Stimulated activated memory B cell treated with anti-CD40 and anti-IgM and Interleukin-4, amounts not matched to agents 10 μg/mL and 1 μg/mL and 100 μg/mL, for 72 hours (primary cell): ENCODE measurements at places on chromosomes 11 and 22.

GRCh38 chr11:73578592-73579185, 19.2 kb downstream of the FAM168A start:
- ATAC-seq = peak; percentile 56

DNA sequence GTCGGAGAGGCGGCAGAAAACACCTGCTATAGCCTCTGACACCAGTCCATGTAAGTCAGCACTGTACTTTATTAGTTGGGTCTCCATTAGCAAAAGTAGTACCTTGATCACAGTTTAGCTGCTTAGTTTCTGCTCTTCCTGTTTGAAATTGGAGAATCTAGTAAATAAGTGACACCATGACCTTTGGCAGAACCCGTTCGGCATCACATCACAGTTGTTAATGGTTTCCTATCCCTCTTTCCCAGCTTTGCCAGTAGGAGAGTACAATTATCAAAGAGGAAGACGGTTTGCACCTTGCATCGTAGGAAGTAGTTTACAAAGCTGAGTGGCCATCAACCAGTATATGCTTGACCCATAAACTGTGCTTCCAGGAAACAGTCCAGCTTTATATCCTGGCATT, 101.8 kb downstream of the TRIM44 start:
- ATAC-seq = no peak

DNA sequence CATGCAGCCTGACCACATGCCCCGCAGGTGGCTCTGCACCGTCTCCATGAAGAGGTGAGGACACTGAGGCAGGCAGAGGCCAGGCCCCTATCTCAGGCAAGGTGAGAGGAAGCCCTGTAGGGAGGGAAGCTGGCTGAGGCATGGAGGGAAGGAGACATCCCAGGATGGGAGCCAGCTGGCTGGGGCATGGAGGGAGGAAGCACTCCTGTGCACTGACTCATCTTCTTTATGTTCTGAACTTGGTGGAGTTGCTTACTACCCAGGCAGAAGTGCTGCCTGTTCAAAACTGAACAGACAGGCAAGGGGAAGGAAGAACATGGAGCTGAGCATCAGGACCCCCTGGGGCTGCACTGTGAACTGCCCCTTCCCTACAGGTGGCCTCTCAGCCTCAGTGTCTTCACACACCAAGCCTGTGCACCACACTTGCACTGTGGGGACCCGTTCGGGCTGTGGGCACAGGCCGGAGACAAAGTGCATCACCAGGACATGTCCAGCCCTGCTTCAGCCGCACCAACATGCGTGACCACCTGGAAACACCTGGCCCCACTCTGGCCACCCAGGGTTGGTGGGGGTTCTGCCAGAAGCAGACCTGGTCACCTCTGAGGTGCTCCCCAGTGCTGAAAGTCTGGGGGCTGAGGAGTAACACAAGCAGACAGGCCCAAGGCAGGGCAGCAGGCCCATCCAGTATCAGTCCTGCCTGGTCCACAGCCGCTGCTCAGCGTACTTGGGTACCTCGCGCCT, 55.5 kb downstream of the DGCR2 start:
- no peak for ATAC-seq

- ATAC-seq = no peak
Observed at GRCh38 chr11:75523811-75524664, 1.7 kb downstream of the GDPD5 start.

DNA sequence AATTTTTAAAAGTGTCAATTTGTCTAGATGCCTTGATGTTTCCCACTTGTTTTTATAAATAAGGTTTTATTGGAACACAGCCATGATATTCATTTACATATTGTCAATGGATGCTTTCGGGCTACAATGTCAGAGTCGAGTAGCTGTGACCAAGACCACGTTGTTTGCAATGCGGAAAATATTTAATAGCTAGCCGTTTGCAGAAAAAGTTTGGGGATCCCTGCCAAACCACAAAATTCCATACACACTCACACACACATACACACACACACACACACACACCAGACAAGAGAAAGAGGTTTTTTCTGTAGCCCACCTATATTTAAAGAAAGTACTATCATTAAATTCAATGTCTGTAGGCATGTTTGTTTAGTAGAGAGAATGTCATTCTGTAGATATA, 58.3 kb downstream of the TYR start:
- no peak for ATAC-seq

- no peak for ATAC-seq
Observed at GRCh38 chr22:42077486-42078125, 1.9 kb upstream of the SMDT1 start.

DNA sequence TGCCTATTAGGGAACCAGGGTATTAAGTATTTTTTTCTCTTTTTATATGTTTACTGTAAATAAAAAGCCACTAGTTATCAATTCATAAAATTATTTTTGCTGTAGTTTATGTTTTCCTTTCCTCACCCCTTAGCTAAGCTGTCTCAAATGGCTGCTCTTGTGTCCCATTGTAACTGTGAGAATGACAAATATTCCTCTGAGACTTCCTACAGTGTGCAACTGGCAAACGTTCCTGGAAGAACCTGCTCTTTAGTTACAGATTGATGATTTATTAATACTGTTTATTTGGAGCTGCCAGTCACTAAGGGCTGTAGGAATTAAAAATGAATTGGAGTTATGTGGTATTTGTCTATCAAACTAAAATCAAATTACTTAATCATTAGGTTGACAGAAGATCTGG, 675.4 kb upstream of the ARHGAP42 start:
- ATAC-seq = no peak

- no peak for ATAC-seq
Observed at GRCh38 chr11:1162491-1163311, 4.9 kb downstream of the MUC5AC start.

DNA sequence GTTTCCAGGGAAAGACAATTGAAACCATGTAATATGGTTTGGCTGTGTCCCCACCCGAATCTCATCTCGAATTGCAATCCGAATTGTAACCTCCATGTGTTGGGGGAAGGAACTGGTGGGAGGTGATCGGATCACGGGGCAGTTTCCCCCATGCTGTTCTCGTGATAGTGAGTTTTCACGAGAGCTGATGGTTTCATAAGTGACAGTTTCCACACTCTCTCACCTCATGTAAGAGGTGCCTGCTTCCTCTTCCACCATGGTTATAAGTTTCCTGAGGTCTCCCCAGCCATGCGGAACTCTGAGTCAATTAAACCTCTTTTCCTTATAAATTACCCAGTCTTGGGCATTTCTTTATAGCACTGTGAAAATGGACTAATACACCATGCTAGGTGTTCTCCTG, 148.3 kb upstream of the CADM1 start:
- no peak for ATAC-seq

DNA sequence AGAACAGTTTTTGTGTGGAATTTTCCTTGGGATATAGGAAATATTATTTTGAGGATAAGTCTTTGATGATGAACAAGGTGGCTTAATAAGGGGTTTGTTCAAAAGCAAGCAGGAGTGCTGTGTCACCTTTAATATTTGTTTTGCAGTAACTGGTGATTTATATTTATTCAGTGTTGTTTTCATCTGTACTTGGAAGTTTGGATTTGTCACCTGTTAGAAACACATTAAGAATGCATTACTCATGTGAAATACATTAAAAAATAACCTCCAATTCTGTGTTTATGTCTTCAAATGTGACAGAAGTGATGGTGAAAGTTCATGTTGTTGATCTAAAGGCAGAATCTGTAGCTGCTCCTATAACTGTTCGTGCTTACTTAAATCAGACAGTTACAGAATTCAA, 70.5 kb downstream of the DKK3 start:
- ATAC-seq = no peak

- peak; percentile 6 for ATAC-seq
Observed at GRCh38 chr11:120125024-120125423, 12.9 kb downstream of the TRIM29 start.

DNA sequence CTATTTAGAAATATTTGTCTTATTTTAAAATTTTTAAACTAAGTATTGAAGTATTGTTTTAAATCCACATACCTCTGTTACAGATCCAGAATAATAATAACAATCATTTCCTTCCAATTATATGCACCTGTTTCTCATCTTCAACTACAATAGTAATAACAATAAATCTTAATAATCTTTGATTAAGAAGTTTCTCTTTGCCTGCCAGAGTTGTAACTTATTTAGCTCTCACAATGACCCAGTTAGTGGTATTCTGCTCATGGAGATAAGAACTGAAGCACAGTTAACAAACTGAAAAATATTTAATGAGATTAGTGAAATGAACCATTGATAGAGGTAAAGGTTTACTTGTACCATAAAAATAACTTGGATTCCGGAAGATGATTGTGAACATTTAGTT, 796.3 kb downstream of the LUZP2 start:
- no peak for ATAC-seq

DNA sequence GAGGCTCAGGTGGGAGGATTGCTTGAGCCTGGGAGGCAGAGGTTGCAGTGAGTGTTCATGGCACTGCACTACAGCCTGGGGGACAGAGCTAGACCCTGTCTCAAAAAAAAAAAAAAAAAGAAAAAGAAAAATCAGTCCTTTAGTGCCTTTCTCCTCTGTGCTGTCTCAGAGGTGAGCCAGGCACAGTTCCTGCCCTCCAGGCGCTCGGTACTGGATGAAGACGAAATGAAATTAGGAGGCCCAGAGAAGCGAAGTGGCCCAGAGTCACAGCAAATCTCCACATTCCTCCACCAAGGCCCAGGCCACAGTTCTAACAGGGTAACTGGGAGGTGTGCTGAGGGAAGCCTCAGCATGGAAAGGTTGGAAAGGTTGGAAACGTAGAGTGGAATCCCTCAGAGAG, 4.9 kb downstream of the PLEKHB1 start:
- ATAC-seq = no peak

GRCh38 chr22:37043209-37043827, 8.2 kb upstream of the KCTD17 start:
- no peak for ATAC-seq

DNA sequence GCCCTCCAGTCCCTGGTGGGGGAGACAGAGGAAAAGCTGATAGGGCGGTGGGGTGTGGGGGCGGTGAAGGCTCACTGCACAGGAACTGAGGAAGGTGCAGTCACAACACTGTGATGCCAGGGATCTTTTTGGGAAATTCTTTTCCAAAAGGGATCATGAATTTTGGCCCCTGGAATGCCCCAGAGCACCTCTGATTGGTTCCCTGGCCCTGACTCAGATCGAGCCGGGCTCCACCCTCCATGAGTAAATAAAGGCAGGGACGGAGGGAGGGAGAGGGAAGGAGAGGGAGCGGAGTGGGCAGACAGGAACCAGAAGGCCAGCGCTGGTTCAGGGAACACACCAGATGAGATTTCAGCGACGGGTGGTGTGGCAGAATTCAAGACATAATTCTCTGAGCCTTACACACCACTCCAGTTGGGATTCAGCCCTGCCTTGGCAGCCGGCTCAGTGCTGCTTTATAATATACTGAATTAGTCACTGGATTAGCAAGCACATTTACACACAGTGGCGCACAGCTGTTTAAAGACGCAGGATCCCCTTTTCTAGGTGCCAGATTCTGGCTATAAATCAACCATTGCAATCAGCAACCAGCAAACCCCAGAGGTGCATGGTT, 80.3 kb downstream of the ETS1 start:
- peak; percentile 51 for ATAC-seq

GRCh38 chr22:48218889-48219420, 1456.5 kb downstream of the TBC1D22A start:
- no peak for ATAC-seq

DNA sequence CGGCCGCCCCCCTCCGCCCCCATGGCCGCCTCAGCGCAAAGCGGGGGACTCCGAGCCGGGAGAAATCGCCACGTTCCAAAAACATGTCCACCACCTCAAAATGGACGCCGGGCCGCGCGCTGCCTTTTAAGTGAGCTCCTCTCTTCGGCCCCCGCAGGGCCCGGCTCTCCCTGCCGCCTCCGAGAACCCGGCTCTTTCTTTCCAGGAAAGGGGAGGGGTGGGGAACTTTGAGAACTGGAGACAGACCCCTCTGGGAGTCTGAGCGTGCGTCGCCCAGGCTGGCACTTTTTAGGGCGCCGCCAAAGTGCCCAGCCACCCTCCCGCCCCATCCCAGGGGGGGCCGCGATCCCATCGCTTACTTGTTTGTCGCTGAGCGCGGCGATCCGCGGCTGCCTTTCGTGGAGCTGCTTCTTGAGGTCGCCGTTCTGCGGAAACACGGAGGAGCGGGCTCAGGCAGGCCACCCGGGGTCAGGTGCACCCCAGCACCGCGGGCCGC, 1.6 kb downstream of the PHF21B start:
- ATAC-seq = no peak

GRCh38 chr22:37659066-37659896, 758 bp downstream of the PDXP start:
- peak; percentile 3 for ATAC-seq

DNA sequence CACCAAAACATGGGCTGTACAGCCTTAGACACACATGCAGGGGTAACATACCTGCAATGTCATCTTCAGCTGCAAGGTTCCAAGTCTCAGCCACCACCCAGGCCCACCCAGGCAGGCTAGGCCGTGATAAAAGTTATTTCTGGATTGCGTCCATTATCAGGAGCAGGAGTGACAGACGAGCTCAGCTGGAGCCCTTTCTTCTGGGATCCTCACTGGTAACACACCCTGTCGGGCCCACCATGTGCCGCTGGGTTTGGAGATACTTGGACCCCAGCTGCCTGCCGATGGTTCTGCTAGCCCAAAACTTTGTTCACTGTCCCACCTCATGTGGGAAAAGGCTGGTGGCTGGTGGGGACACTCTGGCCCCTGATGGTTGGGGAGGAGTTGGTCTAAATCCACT, 24.8 kb downstream of the TMPRSS5 start:
- no peak for ATAC-seq

DNA sequence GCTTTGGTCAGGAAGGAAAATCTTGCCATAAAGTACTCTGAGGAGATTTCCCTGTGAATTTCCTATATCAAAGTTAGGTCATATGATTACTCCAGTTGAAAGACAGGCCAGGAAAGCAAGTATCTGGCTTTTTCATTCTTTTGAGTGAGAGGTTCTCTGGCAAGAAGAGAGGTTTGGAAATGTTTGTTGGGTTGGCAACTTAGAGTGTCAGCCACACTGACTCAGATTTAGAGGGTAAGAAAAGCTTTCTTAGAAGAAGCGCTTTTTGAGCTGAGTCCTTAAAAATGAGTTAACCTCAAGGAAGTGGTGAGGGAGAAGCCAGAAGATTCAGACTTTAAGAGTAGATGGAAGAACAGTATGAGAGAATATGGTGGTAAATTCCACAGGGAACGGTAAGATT, 86.1 kb upstream of the BDNF start:
- ATAC-seq = no peak
